ENCODE measurements at places on chromosomes 4 and X.

DNA sequence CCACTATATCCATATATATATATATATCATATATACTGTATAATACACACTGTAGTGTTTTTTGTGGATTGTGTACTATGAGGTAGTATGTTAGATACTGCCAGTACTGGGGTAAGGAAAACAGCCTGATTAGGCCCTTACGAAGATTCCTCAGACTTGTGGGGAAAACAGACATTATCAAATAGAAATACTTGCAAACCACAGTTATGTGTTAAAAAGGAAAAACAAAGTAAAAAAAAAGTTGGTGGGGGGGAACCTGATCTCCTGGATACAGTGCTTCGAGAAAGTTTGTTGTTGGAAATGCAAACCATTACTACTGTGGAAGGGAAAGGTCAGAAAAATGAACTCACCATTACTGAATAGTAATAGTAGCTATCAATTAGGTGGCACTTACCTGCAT is 53.0 kb downstream of the PKD2 start:
- DNase-seq: no peak

- no peak for DNase-seq
Measured at GRCh38 chr4:109125084-109125483, 177.4 kb downstream of the COL25A1 start.

- DNase-seq: no peak
Measured at GRCh38 chr4:15836362-15836761, 58.2 kb downstream of the CD38 start.

- DNase-seq: no peak
Measured at GRCh38 chr4:183906489-183906738, 1.3 kb downstream of the STOX2 start.

DNA sequence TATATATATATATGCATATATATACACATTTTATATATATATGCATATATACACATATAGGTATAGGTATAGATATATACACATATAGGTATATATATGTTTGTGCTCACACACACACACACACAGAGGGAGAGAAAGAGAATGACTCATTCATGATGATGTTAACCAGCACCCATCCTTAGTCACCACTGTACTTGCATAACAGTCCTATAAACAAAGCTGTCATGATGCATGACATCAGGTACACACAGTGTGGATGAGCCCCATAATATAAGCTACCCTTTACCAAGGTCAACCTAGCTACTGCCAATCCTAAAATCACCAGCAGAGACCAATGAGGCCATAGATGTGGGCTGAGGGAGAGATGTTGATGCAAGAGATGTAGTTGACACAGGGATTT is 1408.0 kb downstream of the RAPGEF2 start:
- DNase-seq: no peak

GRCh38 chr4:95290702-95291101 is 258.1 kb downstream of the UNC5C start:
- DNase-seq: no peak

DNA sequence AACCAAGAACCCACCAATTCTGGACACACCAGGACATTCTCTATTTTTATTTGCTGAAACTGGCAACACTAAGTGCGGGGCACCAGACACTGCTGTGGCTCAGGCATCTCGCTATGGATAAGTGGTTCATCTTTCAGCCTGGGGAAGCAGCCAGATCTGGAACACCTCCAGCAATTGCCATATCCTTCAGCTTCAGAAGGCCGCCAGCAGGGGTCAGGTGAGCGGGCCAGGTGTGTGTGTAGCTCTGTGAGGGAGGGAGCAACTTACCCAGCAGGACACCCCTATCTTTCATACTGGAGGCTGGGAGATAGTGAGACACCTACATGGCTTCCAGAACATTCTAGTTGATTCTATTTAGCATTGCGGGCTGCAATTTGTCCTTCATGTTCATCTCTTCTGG is 57.0 kb upstream of the GBA3 start:
- DNase-seq: no peak

All from thoracic aorta (tissue), 2 donors.